Activated CD4-positive, alpha-beta T cell treated with anti-CD3 and anti-CD28 coated beads, Interleukin-2, amount 10 ng/mL, durations not matched to agents 7 days and 5 days (primary cell): ENCODE measurements at places on chromosomes 11 and 22. TPM values are rescaled to one million over a fixed set of nuclear protein-coding genes. Genes with fewer than 3 reads are reported as not detected.

Gene SYT7
- total RNA-seq: not detected

Gene BIRC3
- 33.1 TPM for total RNA-seq

Gene ABTB2
- total RNA-seq: 0.65 TPM

Gene HTR3A
- total RNA-seq: not detected

Gene VPS51
- 146 TPM for total RNA-seq
